8988T (cell line): ENCODE measurements at places on chromosomes 6 and 20.

- DNase-seq: no peak
These were observed 150.3 kb downstream of the CBLN4 start for GRCh38 chr20:55855052-55855451.

DNA sequence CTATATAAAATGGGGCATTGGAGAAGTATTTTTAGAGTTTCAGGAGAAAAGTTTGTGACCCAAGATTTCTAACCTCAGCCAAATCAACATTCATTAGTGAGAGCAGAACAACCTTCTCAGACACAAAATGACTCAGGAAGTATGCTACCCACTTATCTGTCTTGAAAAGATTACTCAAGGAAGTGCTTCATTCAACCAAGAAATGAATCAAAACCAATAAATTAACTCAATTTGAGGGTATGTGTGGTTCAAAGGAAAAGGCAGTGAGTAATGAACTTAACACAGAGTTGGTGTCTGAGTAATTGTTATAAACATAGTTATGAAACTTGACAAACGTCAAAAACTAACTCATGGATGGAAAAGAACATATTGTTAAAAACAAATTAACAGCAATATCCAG is 227.6 kb downstream of the HAO1 start:
- DNase-seq: no peak

DNA sequence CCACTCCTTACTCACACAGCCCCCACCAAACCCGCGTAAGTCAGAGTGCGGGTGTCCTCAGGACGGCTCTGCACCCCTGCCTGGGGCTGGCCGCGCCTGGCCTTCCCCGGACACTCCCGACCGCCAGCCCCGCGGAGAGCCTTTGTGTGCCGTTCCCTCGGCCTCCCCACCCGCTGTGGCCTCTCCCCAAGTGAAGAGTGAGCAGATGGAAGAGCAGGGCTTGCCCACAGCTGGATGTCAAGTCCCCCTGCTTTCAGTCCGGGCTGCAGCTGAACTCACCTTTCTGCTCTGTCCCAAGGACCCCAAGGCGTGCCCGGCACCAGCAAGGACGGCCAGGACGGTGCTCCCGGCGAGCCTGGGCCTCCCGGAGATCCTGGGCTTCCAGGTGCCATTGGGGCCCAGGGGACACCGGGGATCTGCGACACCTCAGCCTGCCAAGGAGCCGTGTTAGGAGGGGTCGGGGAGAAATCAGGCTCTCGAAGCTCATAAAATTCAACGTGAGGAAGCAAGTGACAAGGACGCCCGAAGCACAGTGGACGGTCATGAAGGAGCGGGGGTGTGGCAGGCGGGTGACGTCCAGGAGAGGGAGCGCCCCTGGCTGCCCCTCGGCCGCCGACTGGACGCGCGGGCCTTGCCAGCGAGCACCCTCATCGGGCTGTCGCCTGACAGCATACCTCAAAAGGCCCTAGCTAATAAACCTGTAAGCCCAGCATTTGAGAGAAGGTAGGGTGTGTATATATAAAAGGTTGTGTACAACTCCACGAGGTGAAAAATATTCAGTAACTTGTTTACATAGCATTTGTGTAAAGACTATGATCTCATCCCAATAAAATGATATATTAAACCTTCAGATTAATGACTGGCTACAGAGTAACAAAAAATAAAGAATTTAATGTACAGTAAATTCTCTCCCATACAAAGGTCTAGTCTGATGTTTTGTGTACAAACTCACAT is 21.1 kb downstream of the TCFL5 start:
- no peak for DNase-seq

- no peak for DNase-seq
These were observed 223.2 kb downstream of the PRL start for GRCh38 chr6:22073516-22074198.

GRCh38 chr20:8375898-8376297 is 243.8 kb downstream of the PLCB1 start:
- no peak for DNase-seq

GRCh38 chr6:120871416-120872261 is 462.6 kb downstream of the TBC1D32 start:
- no peak for DNase-seq

- no peak for DNase-seq
These were observed 161.1 kb upstream of the DTNBP1 start for GRCh38 chr6:15823838-15824414.

DNA sequence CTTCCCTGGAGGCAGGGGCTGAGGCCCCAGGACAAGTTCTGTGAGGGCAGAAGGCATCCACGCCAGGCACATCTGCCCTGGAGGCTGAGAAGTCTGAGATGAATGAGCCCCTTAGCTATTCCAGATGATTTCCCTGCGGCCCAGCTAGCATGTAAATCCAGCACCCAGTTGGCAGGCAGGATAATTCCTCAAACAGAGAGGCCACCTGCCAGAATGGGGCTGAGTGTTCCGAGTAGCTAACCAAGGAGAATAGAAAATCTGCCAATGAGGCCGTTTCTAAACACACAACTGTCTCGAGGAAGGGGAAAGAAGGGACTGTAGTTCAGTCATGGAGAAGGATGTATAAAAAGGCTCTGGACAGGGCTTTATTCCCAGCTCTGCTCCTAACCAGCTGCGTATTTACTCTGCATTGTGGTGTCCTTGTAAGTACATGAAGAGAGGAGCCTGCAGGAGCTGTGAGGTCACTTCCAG is 211.4 kb upstream of the CDYL start:
- no peak for DNase-seq

- DNase-seq: no peak
These were observed 107.6 kb downstream of the SLC24A3 start for GRCh38 chr20:19320005-19320404.

GRCh38 chr6:124064317-124065113 is 260.9 kb downstream of the NKAIN2 start:
- DNase-seq: no peak

DNA sequence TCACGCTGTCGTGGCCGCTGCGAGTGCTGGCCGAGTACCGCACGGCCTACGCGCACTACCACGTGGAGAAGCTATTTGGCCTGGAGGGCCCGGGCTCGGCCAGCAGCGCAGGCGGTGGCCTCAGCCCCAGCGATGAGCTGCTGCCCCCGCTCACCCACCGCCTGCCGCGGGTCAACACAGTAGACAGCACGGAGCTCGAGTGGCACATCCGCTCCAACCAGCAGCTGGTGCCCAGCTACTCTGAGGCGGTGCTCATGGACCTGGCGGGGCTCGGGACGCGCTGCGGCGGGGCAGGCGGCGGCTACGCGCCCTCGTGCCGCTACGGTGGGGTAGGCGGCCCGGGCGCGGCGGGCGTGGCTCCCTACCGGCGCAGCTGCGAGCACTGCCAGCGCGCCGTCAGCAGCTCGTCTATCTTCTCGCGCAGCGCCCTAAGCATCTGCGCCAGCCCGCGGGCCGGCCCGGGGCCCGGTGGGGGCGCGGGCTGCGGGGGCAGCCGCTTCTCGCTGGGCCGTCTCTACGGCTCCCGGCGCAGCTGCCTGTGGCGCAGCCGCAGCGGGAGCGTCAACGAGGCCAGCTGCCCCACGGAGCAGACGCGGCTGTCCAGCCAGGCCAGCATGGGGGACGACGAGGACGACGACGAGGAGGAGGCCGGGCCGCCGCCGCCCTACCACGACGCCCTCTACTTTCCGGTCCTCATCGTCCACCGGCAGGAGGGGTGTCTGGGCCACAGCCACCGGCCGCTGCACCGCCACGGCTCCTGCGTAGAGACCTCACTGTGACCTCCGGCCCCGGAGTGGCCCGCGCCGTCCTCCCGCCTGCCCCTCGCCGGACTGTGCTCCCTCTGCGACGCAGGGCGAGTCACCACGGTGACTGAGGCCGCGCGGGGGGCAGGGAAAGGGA is 5.7 kb downstream of the TMEM151B start:
- DNase-seq: no peak

DNA sequence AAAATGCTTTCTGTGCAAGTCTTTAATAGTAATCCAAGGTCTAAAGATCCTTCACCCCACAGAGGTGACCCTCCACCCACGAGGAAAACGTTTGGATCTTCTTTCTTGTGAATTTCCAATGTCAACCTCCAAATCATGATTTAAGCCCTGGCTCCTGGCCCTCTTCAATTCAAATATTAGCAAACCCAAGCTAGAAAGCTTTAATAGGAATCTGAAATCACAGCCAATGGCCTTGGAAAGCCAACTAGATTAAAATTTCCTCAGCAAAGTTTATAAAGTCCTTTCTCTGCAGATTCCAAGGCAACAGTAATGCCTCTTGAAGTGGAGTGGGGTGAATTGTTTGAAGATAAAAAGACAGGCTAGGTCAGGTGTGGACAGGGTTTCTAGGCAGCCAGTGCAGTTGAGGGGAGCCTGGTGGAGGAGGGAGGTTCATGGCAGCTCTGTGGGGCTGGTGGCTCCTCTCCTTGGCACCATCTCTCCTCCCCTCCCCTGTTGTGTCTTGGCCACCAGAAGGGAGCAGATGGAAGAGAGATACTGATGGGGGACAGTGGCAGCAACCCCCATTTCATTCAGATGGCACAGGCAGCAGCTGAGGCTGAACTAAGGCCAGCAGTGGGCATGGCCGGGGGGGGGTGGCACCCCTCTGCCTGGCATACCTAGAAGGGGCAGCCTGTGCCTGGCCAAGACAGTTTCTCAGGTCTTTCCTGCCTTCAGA is 12.0 kb upstream of the UQCC2 start:
- DNase-seq: no peak

DNA sequence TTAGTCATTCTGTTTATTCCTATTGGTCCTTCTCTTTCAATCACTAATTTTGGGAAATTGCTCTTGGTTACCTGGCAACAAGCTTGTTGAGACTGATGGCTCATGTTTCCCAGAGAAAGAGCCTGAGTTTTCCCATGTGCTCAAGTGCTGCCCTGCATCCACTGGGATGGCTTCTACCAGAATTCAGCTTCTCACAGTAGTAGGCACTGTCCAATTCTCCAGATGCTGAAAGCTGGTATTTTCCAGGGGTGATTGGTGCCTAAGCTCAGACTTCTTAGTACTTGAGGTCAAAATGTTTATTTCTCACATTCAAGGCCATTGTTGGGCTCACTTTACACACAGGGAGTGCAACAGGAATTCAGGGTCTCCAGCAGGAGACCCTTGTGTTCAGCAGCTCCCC is 29.1 kb upstream of the SLC2A12 start:
- no peak for DNase-seq

DNA sequence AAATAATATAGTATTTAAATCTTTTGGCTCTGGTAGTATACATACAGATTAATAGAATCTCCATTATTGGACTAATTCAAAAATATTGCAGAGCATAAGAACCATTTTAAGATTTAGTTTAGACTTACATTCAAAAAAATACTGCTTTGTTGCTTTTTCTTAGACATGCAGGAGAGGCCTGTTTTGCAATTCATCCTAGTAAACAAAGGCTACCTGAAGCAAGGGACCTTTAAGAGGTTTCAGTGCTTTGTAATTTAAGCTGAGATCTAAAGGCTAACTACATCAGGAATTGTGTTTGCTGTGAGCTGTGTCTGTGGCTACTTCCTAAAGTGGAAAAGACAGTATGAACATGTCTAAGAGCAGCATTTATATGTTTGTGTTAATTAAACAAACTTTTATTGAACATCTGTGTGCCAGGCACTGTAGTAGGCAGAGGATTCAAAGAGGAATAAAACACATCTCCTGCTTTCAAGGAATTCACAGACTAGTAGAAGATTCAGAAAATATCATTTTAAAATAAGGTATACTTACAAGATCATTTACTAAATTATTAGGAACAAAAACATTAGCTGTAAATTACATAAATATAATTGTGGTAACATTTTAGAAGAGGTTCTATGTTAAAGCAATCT is 29.1 kb upstream of the CALHM6 start:
- DNase-seq: no peak

DNA sequence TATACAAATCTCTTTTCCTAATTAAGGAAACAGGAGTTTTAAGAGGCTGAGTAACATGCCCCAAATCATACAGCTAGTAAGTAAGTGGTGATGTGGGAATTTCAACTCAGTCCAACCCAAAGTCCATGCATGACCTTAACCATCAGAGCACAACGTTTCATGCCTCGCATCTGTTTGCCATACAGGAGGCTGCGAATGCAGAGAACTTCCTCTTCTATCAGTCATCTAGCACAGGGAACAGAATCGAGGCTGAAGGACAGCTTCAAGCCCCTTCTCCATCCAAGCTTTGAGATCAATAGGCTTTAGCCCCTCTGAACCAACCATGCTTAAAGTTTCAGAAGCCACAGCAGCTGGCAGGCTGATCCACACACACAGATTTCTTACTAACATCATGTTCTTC is 113.2 kb downstream of the MAFB start:
- DNase-seq: no peak
